ENCODE measurements at places on chromosomes 16 and 17.

- no peak for DNase-seq
These were observed 1.8 kb downstream of the CDH8 start for GRCh38 chr16:62034231-62035114.

DNA sequence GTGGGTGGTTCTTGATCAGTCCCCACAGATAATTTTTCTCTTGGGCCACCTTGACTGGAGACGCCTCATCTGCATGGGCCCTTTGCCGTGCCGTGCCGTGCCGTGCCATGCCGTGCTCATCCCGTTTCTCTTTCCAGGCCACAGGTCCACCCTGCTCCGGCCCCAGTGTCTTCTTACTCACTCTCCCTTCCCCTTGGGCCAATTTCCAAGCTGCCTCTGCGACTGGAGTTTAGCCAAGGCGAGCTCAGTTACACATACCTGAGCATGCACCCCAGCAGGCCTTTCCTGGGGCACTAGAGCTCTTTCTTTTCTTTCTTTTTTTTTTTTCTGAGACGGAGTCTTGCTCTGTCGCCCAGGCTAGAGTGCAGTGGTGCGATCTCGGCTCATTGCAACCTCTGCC is 40.5 kb upstream of the MGAT5B start:
- DNase-seq = no peak

- no peak for DNase-seq
These were observed 130.0 kb upstream of the HS3ST2 start for GRCh38 chr16:22683730-22684573.

- DNase-seq = no peak
These were observed 143.8 kb downstream of the CPPED1 start for GRCh38 chr16:12659871-12660270.

DNA sequence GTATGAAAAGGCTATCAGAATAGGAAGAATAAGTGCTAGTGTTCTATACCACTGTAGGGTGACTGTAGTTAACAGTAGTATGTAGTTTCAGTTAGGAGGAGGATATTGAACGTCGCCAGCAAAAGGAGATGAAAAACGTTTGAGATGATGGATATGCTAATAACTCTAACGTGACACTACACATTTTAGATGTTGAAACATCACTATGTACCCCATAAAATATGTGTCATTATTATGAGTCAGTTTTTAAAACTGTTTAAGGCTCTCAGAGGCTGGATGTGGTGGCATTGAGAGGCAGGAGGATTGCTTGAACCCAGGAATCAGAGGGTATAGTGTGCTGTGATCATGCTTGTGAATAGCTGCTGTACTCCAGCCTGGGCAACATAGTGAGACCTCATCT is 31.8 kb downstream of the UBN1 start:
- no peak for DNase-seq

- peak; percentile 75 for DNase-seq
These were observed 310.6 kb downstream of the SEC14L1 start for GRCh38 chr17:77451245-77451893.

- no peak for DNase-seq
These were observed 2.8 kb downstream of the MYCBPAP start for GRCh38 chr17:50511058-50511457.

GRCh38 chr17:65147955-65148354 is 10.8 kb downstream of the RGS9 start:
- DNase-seq = no peak

GRCh38 chr16:67846063-67846319 is 742 bp upstream of the NUTF2 start:
- DNase-seq = no peak

DNA sequence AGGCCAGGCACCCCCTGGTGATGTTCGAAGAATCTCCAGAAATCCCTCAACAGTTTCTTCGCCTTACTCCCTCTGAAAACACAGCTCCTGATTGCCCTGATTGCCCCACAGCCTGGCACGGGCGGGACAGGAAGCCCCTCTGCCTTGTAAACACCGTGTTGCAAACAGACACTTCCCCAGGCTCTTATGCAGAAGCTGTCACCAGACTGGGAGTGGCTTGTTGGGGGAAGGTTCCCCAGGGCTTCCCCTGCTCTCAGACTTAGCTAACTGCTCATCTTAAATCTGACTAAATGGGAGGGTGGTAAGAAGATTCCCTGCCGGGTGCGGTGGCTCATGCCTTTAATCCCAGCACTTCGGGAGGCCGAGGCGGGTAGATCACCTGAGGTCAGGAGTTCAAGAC is 11.2 kb downstream of the PIK3R5 start:
- DNase-seq = peak; percentile 79

- DNase-seq = no peak
These were observed 87.0 kb downstream of the CDH13 start for GRCh38 chr16:82713778-82714177.

- no peak for DNase-seq
These were observed 230.7 kb downstream of the MAF start for GRCh38 chr16:79369796-79370195.

DNA sequence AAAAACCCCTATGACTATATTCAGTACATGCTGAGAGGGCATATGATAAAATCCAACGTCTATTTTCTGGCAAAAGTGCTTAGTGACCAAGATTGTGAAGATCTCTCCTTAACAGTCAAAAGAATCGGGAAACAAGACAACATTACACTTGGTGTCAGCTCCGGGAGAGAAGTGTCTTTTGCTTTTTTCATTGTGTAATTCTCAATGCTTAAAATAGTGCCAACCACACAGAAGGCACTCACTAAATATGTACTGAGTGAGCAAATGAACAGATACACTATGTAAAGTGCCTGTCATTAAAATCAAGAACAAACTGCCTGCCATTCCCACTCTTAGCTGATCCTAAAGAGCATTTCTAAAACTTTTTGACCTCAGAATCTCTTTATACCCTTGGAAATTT is 34.1 kb downstream of the VPS53 start:
- no peak for DNase-seq

DNA sequence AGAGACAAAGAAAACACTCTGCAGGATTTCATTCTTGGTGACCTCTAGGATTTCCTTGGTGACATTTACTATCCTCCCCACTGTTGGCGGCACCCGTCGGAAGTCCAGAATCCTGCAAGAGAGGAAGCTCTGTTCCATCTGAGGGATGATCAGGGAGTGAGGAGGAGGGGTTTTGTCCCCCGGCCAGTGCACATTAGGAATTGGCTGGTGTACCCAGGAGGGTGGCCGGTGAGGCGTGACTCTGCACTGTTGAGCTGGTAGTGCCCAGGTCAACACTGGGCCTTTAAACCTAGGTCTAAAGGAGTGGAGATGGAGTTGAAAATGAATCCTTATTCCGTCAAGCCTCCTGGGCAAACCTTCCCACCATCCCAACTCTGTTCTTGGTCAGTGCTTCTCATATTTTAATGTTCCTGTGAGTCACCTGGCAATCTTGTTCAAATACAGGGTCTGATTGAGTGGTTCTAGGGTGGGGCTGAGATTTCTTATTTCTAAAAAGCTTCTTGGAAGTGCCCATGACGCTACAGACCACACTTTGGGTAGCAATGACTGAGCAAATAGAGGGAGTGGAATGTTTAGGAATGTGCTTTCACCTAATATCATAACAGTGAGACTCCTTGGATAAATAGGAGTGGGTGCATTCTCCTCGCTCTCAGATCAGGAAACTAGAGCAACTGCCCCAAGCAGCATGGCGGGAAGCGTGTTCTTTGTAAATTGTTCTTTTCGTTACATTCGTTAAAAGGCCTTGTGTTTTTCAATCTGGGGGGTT is 30.7 kb downstream of the PRKAR1A start:
- DNase-seq = no peak

DNA sequence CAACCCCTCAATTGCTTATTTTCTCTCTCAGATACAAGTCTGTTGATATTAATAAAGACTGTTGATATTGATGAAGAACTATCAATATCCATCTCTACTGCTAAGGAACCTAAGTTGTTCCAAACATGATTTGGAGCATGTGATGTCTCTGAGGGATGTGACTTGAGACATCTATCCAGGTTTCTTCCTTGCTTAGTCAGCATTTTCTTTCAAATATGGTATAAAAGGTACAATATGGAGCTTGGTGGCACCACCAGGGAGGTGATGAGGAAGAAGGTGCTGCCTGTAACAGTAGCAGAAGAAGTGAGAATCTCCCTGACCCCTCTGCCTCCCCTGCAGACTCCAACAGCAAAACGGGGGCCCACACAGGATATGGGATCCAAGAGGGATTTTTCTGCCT is 329.0 kb downstream of the MAF start:
- no peak for DNase-seq

DNA sequence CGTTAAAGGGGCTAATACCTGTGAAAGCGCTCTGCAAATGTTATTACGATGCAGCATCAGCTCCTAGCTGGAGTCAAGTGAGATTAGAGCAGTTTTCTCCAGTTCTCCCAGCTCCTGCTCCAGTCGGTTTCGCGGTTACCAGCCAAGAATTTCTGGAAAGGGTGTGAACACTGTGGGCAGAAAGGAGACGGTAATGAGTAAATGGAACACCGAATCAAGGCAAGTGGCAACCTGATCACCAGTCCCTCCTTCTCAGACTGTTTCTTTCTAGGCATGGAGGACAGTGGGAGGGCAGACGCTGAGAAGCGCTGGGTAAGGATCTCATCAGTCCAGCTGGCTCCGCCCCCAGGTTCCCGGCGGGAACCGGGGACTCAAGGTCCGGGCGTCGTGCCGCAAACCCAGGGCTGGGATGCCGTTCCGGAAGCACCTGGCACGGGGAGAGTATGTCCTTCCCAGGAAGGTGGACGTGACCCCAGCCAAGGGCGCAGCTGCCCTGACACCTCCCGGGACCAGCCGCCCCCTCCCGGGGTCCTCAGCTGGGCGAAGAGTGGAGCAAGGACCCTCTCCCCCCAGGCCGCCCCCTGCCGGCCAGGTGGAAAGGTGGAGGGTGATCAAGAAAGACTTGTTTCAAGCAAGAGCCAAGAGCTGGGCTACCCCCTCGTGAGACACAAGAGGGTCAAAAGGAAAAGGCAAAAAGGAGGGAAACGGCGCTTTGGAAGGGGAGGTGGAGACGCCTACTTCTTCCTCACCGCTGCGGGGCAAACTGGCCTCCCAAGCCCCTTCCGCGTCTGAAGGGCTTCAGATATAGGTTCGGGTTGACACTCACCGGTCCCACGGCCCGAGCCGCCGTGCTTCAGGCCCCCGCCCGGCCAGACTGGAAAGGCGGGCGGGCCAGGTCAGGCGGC is 481 bp downstream of the MYO19 start:
- peak; percentile 57 for DNase-seq

DNA sequence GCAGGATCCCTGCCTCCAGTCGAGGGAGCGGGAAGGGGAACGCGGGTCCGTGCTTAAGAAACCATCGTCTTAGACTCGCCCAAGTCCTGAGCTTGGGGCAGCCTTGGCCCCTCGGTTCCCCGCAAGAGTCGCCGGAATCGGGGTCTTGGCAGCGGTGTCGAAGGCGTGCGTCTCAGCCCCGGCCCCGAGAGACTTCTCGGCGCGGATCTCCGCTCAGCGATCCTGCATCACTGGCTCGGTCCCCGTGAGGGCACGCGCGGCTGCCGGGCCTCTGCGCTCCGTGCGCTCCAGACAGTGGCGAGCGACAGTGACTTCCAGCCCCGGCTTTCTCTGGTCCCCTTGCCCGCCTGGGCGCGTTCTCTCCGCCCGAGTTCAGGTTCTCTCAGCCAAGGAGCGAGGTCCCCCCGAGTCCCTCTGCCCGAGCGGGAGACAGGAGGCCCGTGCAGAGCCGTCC is 380 bp downstream of the HS3ST3A1 start:
- DNase-seq = no peak

DNA sequence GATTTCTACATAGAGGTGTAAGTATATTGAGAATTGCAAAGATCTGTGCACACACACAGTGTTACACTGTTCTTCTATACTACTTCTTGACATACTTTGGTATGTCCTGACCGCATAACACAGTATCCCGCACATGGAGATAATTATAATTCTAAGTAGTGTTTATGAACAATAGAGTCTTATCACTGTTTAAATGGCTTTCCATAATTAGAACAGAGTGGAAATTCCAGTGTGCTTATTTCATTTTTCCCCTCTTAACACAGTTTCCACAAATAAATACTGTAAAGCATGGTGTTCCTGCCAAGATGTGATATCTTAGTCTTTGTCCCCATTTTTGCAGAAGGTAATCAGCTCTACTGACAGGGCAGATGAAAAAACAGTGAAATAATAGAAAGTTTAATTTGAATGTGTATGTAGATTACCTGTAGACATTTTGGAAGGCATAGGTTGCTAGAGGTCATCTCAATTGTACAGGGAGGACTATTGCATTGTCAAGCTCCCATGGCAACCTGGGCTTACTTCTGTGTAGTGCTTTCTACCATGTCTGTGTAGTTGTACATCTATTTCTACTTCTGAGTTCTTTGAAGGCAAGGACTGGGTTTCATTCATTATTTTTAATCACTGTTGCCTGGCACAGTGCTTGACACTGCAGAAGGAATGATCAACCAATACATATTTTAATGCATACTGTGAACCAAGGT is 10.1 kb upstream of the KRT28 start:
- no peak for DNase-seq

GRCh38 chr17:56471696-56472095 is 121.8 kb upstream of the NOG start:
- DNase-seq = no peak

GRCh38 chr17:56903560-56903959 is 10.3 kb downstream of the TRIM25 start:
- no peak for DNase-seq

GRCh38 chr17:80869481-80870145 is 122.0 kb upstream of the CHMP6 start:
- no peak for DNase-seq

- DNase-seq = no peak
These were observed 6.8 kb downstream of the SCARF1 start for GRCh38 chr17:1638624-1639300.

GRCh38 chr17:72772331-72772821 is 320.1 kb downstream of the SLC39A11 start:
- DNase-seq = no peak

GRCh38 chr17:21001111-21001812 is 41.5 kb downstream of the USP22 start:
- DNase-seq = no peak

DNA sequence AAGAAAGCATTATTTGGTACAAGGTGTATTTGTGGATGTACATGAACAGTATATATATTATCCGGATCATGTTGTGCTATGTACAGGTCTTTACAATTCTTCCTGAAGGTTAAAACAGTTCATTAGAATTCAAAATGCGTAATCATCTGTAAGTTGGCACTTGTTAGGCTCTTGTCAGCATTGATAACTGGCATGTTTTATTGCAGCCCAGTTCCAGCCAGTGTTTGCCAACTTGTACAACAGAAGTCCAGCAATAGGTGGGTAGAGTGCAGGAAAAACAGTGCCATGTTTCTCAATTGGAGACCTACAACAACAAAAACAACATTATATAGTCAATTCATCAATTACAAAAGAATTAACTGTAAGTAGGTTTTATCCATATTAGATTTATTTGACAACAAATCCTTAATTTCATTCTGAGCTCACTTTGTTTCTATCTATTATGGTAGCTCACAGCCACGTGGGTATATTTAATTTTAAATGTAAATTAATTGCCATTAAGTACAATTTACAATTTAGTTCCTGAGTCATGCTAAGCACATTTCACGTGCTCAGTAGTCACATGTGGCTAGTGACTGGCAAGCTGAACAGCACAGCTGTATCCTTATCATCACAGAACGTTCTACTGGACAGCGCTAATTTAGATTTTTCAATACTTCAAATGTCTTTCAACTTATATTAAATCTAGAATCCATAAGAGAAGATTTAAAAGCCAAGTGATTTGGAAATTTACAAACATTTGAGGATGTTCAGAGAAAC is 8.6 kb upstream of the ANKFY1 start:
- no peak for DNase-seq
